ENCODE measurements at places on chromosomes 6 and 20.
A peak's percentile ranks its signal among the peaks of the same experiment; 100 is the strongest.

DNA sequence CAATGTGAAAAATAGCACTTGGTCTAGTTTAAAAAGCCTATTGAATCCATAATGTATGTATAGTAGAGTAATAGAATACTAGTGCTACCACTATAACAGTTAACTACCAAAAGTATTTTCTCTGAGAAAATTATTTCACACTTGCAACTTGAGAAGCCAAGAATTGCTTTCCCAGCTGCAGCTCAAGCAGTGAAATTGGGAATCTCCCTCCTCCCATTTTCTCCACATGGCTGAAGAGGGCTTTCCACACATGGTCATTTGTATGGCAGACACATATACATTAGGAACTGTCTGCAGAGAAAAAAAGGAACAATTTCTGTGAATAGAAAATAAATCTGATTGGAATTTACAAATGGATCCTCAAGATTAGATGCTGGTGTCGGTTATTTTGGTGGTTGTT lies 34.5 kb downstream of the TOMM6 start:
- no peak for DNase-seq

GRCh38 chr6:150631283-150631983 lies 31.7 kb downstream of the PLEKHG1 start:
- DNase-seq: peak; percentile 8

- no peak for DNase-seq
Observed at GRCh38 chr6:14464055-14464454, 346.5 kb downstream of the CD83 start.

GRCh38 chr20:41424546-41424945 lies 57.9 kb upstream of the EMILIN3 start:
- DNase-seq: no peak

DNA sequence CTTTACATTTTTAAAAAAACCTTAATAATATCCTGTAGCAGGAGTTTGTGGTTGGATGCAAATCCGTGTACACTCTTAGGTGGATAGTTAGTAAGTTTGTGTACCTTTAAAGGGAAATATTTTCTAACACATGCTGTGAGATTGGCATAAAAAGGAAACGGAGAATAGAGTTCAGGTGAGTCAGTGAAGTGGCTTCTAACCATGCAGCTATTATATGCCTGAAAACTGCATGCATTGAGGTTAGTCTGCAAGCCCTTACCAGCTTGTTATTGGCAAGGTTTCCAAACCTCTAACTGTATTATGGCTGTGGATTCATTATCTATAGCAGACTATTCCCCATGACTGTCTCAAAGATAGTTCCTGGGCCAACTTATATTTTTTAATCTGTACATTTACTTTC lies 420.6 kb upstream of the MMS22L start:
- DNase-seq: no peak

GRCh38 chr20:61803915-61804751 lies 261.5 kb downstream of the TAF4 start:
- DNase-seq: no peak

GRCh38 chr20:10565191-10565921 lies 108.4 kb downstream of the JAG1 start:
- DNase-seq: no peak

DNA sequence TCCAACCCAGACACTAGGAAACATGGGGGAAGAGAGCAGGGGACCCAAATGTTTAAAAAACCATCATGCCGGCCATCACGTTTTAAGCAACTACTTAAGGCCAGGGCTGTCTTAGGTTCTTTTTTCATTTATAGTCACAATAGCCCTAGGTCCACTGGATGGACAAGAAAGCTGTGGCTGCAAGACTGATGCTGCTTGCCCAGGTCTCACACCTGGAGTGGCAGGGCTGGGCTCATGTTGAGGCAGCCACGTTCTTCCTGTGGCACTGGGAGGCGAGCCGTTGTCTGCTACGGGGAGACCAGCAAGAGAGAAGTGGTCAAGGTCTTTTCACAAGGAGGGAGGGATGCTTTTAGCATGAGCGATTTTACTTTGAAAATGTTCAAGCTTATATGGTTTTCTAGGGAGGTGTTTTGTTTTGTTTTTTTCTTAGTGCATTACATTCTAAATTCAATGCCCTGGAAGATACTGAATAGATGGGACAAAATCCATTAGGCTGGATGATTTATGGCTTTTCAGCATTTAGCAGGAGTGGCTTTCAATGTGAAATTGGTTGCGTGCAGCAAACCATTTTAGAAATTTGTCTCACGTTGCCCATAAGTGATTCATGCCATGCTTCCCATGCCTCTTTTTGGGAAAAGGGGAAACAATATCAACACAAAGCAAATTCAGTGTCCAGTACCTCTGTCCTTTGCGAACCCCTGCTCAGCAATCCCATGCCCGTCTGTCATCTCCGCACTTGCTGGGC lies 106.6 kb upstream of the SNX9 start:
- DNase-seq: no peak

DNA sequence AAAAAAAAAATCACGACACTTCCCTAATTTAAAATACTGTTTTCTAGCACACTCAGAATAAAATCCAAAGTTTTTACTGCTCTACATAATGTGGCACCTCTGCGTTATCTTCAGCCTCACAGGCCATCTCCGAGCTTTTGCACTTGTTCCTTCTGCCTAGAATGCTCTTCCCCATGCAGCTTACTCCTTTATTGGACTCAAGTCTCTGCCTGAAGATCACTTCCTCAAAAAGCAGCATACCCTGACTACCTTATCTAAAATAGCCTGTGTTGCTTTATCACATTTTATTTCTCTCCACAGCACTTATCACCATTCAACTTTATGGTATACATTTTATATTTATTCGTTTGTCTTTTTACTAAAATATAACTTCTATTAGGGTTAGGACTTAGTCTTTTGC lies 2.3 kb downstream of the ZNF322 start:
- no peak for DNase-seq

- DNase-seq: no peak
Observed at GRCh38 chr20:60362531-60362930, 404.3 kb downstream of the CDH26 start.

DNA sequence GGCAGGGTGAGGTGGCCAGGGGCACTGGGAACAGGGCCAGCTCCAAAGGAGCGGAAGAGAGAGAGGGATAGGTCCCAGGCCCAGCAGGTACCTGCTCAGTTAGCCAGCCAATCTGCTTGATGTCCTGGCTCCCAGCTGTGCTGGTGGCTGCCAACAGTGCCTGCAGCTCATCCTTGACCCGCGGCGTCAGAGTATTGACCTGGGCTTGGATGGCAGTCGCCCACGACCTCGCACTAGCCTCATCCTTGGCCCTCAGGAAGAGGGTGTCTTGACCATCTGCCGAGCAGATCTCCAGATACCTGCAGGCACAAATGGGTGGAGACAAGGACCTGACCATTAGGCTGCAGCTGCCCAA lies 11.1 kb upstream of the CDK5RAP1 start:
- DNase-seq: no peak

DNA sequence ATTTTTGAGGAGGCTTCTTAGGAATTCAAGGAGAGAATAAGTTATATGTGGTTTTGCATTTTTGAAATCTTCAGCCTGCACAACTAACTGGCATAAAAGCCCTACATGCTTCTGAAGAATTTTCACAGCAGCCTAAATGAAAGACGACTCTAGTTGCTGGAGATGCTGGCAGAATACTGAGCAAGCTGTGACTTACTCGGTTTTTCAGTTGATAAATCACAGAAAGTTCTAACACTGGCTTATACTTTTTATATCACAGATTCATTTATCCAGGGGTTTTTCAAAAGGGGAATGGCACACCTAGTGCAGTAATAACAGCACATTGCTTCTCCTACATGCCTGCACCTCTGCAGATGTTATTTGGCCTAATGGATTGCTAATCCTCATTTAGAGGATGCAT lies 134.6 kb downstream of the IMPG1 start:
- no peak for DNase-seq

- peak; percentile 8 for DNase-seq
Observed at GRCh38 chr6:98833307-98834059, 891 bp upstream of the POU3F2 start.

DNA sequence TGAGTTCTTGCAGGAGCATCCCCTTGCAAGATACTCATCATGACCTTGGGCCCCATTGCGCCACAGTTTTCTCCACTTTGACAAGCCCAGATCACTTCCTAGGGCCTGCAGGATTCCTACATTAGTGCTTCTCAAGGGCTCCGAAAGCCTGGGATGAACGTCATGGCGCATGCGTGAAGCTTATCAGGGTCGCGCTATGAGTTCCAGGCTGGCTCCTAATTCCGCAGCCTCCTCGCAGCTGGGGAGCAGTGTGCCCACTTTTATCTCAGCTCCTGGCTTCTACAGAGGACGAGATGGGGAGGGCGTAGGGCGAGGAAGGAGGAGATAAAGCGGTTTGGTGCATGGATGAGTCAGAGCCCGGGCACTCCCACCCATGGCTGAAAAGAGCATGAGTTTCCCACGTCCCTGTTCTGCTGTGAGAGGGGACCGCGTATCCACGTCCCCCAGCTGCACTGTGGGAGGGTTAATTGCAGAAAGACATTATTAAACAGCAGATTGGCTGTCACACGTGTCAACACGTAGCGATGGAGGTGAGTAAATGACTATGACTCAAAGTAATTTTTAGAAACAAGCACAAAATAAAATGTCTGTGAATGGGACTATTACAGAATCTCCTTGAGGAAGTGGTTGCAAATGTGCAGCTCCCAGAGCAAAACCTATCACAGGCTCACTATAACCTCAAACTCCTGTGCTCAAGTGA lies 72.9 kb upstream of the DSP start:
- DNase-seq: peak; percentile 7

DNA sequence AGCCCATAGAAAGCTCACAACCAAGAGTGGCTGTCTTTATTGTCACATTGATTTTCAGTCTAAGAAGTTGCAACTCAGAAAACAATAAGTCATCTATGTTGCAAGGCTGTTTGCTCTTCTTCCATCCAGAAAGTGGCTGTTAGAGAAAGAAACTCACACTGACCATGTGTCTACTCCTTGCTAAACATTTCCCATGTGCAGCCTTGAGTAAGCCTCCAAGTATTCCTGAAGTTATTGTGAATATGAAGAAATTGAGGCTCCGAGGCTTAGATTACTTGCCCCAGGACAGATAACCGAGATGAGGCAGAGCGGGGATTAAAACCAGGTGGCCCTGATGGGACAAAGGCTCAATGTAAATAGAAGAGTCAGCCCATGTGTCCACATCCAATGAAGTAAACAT lies 105.0 kb downstream of the SPTLC3 start:
- DNase-seq: no peak

- DNase-seq: peak; percentile 34
Observed at GRCh38 chr6:73515204-73515655, 5.6 kb downstream of the EEF1A1 start.

DNA sequence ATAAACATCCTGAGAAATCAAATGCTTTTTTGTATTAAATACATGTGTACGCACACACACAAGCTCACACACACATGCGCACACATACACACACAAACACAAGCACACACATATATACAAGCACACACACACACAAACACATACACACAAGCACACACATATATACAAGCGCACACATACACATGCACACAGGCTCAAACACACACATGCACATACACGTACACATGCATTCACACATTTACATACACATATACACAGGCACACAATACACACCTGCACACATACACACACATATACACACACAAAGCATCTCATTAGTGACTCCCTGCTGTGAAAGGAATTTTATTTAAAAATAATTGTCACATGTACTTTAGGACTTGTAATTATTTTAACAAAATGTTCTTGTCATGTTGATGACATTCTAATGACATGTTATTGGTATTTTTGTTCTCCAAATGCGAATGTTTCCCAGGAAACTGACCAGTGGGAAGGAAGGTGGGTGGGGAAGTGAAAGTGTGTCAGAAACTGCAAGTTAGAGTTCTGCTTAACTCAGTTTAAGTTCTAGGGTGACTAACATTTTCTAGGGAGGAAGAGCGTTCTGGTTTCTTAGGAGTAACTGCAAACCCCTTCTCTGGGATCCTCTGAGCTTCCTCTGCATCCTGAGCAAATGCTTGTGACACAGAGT lies 113.9 kb upstream of the ZNF217 start:
- DNase-seq: no peak

DNA sequence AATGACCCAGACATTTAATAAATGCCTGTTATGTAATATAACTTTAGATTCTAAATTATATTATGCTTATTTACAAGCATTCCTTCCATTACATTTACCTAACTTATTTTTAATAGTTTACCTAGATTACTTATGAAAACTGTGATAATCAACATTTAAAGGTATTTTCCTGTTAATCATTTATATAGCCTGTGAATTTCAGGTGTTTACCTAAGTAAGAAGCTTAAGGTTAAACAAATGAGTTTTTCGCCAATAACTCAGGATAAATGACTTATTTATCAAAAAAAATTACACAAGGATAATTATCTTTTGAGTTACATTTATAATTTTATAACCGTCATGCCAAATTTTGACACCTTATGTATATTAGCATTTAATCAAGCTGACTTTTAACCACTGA lies 35.5 kb downstream of the UBD start:
- DNase-seq: no peak

DNA sequence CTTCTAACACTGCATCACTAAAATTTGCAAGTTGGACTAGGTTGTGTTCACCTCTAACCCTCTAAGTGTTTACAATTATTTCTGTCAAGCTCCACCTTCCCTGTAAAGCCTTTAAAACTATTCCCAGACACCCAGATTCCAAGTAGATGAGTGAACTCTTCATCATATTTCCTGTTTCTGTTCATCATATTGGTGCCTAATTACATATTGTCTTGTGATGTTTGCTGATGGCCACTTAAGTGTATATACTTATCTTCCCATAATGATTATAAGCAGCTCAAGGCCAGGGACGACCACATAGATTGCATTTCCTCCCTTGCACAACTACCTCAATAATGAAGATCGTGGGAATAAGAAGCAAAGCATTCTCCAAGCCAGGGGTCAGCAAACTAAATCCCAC lies 16.8 kb downstream of the TNFRSF21 start:
- no peak for DNase-seq

DNA sequence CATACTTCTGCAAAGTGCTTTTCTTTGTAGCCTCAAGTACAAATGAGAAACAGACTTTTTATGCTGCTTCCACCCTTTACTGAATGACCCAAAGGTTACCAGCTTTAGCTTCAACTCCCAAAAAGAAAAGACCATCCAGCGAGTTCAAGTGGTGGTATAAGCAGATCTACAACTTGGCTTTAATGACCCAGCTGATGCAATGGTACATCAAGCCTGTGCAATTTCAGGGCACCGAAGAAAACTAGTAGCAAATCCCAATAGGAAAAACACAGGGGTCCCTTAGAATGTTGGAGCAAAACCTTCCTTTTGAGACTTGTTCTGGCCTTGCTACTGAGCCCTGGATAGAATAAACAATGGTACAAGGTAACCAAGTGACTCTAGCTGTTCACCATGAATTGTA lies 33.8 kb downstream of the STX7 start:
- no peak for DNase-seq

GRCh38 chr20:21102603-21103311 lies 3.4 kb downstream of the LINC00237 start:
- DNase-seq: no peak

- DNase-seq: no peak
Observed at GRCh38 chr20:34017610-34018009, 23.9 kb downstream of the RALY start.

DNA sequence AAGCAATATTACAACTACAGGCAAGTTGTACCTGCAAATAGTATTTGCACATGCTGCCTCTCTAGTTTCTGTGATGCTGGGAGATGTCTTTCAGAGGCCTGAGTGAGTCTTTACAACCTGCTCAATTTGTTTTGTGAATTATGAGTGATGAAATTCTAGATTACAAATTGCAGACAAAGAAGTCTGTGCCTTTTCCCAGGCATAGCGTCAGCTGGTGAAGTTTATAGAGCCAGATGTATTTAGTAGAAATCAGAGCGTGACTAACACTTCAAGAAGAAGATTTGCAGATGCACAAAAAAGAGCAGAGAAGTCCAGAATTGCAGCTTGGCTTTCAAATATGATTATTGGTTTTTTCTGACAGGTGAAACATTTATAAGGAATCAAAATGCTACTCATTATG lies 289.9 kb downstream of the PLCB1 start:
- DNase-seq: no peak

Measured in stimulated activated CD4-positive, alpha-beta T cell treated with anti-CD3 and anti-CD28 coated beads, Interleukin-1b, Interleukin-23, amount 100 ng/mL, for 48 hours (primary cell).